Stimulated activated CD8-positive, alpha-beta memory T cell treated with anti-CD3 and anti-CD28 coated beads, Interleukin-7, amount 100 ng/mL, for 1 hour (primary cell): ENCODE measurements at places on chromosomes 4 and X.

GRCh38 chrX:65933085-65933589 is 106.7 kb downstream of the VSIG4 start:
- no peak for DNase-seq

DNA sequence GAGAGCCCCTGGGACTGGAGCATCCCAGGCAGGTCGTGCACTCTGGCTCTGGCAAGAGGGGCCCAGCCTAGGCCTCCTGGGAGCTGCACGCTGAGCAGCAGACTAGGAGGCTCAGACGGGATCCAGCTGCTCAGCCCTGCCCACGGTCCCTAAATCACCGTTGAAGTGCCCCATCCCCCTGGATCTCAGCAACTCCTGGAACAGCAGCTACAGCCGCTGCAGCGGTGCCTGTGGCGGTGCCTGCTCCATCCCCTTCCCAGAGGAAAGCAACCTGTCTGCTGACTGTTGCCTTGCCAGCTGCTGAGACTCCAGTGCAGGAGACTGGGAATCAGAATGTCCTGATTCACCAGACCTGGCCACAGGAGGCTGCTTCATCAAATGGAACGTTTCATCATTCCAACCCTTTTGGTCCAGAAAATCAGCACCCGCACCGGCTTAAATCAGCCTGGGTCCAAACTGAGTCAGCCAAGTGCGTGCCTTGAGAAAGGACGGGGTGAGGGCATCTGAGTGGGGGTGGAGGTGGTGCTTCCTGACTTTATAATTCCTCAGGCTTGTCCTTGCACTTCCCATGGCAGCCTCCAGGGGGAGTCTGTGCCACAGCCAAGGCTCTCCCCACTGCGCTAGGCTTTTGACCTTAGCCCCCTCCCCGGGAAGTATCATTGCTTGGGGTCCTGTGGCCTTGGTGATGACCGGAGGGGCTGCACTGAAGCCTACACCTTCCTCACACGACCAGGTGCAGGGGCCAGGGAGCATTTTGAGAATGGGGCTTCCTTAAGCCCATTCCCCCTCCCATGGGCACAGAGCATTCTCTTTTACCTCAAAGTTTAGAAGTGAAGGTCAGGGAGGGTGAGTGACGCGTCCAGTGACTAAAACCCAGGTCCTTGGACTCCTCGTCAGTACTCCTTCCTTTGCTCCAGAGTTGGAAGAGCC is 6.5 kb downstream of the ZNF185 start:
- no peak for DNase-seq

DNA sequence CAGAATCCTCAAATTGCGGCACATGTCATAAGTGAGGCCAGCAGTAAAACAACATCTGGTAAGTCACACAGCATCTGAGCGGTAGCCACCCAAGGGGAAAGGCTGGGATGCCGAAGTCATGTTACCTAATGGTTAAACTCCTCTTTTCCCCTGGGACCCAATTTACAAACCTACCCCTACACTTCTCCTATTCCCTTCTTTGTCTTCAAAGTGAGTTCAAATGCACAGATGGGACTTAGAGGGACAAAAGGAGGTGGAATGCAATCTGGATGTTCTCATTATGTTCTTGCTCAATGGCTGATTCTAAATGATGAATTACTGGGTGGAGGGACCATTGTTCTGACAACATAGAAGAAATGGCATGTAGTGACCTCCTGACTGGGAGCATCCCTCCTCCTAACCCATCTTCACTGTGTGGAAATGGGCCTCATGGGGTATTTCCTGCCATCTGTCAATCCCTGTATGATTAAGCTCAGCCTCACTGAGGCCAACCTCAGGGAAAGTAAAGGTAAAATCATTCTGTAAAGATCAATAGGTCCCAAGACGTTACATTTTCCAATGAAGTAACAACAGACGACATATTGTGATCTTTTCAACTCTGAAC is 8.5 kb downstream of the CD40LG start:
- DNase-seq: no peak

DNA sequence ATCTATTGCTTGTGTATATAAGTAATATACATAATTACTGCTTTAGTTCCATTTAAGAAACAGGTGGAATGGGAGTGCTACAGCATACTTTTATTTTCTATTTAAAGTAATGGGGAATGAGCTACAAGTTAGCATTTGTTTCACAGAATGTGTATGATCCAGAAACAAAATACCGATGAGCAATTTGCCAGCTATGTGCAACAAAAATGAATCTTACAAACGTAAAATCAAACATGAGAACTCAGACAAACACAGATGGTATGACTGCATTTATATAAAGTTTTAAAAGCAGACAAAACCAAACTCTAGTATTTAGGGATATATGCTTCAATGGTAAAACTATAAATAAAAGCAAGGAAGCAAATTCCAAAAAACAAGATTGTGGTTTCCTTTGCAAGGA is 141.7 kb downstream of the PAPSS1 start:
- no peak for DNase-seq

GRCh38 chr4:763922-764321 is 58.3 kb downstream of the PCGF3 start:
- no peak for DNase-seq

DNA sequence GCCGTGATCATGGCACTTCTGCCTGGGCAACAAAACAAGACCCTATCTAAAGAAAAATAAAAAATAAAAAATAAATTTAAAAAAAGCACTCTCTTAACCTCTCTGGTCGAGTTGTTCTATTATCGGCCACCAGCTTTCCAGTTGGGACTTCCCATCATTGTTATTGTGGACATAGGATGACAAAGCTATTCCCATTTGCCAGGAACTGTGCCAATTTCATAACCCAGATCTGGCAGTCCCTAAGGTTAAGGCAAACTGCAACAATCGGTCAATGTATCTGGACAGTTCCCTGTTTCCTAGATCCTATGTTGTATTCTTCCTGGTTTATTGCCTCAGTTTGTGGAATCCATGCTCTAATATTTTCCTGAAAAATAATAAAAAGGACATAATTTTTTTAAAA is 17.8 kb upstream of the ANXA5 start:
- no peak for DNase-seq

GRCh38 chrX:136574548-136574947 is 42.5 kb downstream of the VGLL1 start:
- DNase-seq: no peak

DNA sequence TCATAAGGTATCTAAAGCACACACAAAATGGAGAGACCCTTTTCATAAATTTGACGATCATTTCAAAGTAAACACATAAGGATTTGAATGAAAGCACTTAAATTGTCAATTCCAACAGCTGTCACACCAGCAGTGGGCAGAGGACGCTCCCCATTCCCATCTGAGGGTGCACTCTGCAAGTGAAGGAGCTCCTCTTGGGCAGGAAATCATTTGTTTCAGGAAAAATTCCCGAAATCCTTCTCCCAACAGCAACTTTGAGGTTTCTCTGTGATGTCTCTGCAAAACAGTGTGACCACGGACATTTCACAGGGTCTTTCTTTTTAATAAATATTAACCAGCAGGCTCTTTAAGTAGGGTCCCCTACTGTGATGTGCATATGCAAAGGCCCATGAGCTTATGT is 111.0 kb downstream of the EPHA5 start:
- DNase-seq: no peak

DNA sequence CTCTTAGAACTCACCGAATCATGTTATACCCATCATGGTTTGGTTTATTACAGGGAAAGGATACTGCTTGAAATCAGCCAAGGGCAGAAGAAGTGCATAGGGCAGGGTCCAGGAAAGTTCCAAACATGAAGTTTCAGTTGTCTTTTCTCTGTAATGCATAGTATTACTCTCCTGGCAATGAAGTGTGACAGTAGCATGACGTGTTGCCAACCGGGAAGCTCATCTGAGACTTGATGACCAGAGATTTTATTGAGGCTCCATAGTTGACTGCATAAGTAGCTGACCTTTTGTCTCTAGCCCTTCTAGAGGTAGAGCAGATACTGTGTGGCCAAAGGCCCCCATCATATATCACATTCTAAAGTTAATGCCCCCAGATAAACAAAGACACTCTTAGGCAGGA is 72.1 kb downstream of the BEND4 start:
- DNase-seq: no peak

DNA sequence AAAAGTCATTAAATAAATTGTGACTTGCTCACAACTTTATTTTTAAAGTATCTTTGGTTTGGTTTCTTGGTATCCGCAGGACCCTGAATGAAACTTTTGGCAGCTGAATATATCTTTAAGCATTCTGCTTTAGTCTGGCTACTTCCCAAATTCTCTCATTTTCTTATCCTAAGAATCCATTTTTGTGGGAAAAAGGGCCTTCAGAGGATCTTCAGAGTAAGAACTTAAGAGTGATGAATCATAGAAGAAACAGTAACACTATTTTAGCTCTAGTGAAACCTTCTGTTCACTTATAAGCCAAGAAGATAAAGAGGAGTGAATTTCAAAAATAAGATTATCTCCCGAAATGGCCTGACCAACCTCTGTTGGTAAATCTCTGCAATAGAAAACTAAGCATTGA is 540.6 kb upstream of the MAGEB18 start:
- no peak for DNase-seq

DNA sequence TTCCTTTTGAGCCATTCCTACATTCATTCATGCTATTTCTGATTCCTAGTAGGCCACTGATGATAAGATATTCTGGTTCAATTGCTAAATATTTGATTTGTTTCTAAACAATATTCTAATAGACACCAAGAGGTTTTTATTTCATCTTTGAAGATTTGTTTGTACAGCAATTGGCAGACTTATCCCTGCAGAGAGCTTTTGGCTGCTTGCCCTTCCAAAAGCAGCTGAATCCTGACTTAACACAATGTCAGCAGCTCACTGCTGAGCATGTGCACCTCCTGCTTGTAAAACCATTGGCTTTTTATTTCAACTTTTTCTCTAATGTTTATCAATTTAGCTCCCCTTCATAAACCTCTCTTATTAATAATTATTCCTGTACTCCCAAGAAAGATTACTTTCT is 45.3 kb downstream of the MMRN1 start:
- DNase-seq: no peak

- DNase-seq: no peak
Measured at GRCh38 chr4:143514497-143514896, 995 bp downstream of the SMARCA5 start.

DNA sequence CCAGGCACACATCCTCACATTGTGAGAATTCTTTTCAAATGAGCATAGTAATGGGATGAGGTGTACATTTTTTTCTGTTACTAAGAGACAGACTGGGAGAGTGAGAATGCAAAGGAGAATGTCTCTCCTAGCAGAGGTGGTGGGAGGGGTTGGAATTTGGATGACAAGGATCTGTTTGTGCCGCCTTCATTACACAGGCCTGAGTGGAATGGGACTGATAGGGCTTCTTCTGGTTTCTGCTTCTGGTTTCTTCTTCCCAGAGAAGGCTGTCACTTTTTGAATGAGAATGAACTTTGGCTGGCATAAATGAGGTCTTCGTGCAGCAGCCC is 55.4 kb downstream of the C4orf51 start:
- no peak for DNase-seq

GRCh38 chr4:172207258-172207657 is 394.1 kb downstream of the GALNTL6 start:
- DNase-seq: no peak

DNA sequence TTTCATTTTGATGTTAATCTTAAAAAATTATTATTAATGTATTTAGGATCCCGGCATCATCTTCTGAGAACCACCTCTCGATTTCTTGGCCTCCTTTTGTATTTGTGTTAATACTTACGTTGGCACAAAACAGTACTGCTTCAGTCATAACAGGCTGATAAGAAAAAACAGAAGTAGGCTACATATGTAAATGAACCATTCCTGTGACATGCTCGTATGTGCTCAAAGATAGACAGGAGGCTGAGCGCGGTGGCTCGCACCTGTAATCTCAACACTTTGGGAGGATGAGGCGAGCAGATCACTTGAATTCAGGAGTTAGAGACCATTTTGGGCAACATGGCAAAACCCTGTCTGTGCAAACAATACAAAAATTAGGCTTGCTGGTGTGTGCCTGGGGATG is 109.4 kb upstream of the H2AZ1 start:
- DNase-seq: no peak

GRCh38 chr4:15696866-15697265 is 6.0 kb upstream of the BST1 start:
- DNase-seq: no peak

GRCh38 chrX:129025376-129025775 is 497.9 kb downstream of the SMARCA1 start:
- DNase-seq: no peak
